ENCODE measurements at places on chromosomes 11 and 22.
A peak's percentile ranks its signal among the peaks of the same experiment; 100 is the strongest.

DNA sequence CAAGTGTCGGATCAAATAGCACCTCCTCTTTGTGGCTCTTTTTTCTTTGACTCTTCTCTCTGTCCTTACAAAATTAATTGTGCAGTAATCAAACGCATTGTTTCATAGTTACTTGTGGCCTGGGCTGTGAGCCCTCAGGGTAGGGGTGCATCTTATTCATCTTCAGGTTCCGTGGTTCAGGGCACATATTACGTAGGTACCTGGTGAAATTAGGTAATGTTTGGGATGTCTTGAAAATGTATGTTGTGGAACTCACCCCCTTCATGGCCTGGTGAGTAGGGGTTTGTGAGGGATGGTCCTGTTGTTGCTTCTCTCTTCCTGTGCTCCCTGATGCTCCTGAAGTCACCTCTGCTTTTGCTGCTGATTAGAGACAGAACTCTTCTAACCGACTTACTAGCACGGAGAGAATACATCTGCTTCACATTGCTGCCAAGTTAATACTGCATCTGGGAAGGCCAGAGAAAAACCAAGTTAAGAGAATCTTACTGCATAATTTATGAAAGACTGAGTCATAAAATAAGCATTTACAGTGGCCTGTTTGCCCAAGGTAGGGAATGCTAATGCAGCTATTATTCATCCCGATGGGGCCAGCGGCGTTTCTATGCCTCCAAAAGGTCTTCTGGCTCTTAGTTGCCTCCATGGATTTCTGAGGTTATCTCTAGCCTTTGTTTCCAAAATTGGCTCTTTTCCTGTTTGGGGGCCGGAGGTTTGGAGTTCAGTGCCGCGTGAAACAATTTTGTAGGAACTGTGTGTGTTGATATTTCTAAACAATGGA is 66.9 kb downstream of the TBC1D22A start:
- no peak for DNase-seq

DNA sequence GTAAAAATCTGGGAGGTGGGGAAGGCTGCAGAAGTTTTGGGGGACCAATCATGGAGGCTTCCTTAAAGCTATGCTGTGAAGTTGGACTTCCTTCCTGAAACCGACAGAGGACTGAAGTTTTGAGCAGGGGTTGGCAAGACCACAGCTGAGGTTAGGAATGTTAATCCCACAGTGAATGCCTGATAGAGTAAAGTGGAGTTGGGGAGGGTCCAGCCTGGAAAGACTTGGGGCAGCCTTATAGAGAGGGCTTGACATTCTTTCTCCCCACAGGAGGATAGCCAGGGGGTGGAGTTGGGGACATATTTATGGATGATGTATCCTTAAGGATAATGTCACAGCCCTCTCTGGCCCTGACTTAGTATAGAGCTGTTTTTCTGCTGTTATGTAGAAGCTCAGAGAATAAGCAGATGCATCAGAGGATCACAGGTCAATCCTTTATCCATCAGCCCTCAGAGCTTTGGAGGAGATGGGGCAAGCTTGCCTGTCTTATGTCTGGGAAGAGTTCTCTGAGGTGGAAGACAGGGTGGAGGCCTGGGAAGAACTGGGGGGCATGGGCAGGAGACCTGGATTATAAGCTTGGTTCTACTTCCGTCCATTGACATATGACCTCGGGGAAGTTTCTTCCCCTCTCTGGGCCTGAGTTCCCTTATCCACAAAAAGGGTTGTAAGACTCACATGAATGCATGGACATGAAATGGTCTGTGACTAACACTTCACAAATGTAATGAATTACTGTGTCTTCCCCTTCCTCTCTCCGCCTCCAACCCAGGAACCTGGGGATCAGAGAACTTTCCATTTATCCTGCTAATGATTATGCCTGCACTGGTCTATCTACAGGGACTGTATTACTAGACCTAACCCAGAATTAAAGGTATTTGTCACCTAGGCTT is 317.8 kb downstream of the MIAT start:
- no peak for DNase-seq

DNA sequence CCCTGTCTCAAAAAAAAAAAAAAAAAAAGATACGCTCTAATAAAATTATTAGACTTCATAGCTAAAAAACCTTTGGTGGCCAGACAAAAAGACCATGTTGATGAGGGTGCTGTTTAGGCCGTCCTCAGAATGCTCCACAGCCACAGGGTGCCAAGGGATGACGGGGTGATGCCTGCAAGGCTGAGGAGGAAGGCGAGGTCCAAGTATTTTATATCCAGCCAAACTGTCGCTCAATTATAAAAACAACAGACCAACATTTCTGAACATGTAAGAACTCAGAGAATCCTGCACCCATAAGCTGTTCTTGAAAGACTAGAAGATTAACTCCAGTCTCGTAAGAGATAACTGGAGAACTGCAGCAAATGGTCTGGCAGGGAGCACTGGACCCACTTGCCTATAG is 29.2 kb downstream of the TBX1 start:
- no peak for DNase-seq

DNA sequence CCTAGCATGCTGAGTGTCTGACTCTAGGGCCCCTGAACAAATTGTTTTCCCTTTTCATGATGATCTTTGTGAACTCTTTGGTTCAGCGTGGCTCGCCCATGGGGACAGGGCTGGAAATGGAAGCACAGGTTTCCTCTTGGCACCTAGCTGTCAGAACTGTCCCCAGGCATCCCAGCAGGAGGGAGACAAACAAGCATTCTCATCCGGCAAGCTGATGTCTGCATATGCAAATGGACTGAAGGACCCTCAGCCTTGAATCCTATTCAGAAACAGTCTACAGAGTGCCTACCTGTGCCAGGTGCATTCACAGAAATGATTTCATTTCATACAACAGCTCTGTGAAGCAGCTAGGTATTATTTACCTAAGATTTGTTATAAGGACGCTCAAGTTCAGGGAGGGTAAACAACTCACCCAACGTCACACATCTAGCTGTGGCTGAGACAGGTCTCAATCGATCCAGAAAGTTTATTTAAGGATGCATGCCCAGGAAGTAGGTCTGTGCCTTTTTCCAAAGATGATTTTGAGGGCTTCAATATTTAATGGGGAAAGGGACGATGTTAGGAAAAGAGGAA is 176.4 kb downstream of the KIRREL3 start:
- DNase-seq: no peak

- no peak for DNase-seq
Measured at GRCh38 chr22:19497245-19497644, 17.5 kb downstream of the CDC45 start.

- DNase-seq: no peak
Measured at GRCh38 chr11:12554122-12554521, 120.1 kb upstream of the TEAD1 start.

DNA sequence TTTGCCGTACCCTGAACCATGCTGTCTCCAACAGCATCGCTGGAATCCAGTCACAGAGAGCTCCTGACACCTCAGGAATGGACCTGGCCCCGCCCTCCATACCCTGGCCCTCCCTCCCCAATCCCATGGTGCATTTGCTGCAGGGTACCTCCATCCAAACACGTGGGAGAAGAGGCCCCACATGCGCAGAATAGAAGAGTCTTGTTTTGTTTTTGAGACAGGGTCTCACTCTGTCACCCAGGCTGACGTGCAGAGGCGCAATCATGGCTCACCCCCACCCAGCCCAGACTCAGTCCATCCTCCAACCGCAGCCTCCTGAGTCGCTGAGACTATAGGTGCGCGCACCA is 2.3 kb upstream of the PNPLA2 start:
- no peak for DNase-seq

DNA sequence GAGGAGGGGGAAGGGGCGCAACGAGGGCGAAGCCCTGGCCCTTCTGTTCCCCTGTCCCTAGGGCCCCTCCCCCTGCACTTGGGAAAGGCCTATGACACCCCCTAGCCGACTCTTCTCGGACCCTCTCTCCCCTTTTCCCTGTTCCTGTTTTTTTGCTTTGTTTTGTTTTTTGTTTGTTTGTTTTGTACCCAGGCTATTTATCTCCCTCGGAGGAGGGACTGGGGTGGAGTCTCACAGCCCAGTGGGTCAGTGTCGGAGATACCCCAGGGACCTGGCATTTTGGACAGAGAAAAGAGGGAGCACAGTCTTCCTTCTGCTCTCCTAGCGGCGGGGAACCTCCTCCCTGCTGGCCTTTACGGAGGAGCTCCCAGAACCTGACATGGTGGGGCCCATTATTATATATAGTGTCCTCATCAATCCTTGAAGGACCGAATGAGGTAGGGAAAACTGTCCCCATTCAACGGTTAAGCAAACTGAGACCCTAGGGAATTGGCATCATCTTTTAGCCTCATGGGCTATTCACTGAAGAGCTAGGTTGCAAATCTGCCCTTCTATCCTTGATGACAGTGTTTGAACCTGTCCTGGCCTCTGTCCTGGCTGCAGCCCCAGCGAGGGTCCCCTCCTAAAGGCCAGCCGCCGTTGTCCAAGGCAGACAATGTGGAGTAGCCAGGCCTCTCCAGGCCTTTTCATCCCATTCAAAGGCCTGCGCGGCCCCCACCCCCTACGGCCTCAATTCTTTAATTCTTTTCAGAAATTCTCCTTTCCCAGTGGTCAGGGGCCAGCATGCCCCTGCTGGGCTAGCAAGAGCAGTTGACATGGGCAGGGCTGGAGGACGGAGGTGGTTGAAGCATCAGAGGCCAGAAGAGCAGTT is 911 bp downstream of the EMID1 start:
- DNase-seq: no peak

GRCh38 chr22:36855478-36855877 is 5.3 kb upstream of the NCF4 start:
- no peak for DNase-seq

GRCh38 chr11:122707901-122708300 is 52.4 kb downstream of the UBASH3B start:
- no peak for DNase-seq

GRCh38 chr11:114036147-114036811 is 23.2 kb upstream of the ZBTB16 start:
- DNase-seq: peak; percentile 44

GRCh38 chr11:94740083-94741021 is 27.8 kb upstream of the AMOTL1 start:
- DNase-seq: no peak

DNA sequence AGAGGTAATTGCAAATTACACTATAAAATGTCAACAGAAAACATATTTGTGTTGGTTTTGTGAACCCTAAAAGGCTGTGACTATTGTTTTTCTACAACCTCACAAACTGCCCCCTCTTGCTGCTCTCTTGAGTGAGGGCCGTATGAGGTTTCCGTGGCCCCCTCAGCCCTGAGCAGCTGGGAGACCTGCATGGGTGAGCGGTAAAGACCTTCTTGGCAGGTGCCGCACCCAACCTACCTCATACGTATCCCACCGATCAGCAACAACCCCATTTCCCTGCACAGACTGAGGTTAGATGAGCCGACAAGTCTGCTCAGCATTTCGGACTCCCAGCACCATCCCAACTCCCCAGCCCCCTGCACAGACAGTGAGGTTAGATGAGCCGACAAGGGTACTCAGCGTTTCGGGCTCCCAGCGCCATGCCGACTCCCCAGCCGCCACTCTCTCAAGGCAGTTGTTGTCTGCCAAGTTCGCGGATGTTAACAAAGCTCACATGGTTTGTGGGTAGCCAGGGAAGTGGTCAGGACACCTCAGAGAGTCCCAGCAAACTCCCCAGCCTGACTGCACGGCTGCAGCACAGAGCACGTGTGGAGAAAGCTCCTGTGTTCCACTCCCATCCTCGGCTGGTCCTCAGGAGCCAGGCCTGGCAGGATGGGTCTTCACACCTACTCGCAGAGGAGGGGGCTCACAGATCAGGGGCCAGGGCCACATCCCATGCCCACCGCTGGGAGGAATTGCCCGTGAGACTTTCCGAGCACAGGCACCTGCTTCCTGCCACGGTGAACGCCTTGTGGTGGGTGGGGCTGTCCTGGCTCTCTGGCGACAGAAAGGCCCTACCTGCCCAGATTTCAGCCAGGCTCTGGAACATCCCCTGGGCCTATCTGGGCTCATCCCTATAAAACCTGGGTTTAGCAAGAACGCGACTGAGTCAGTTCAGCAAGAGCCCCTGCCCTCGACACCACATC is 502.9 kb downstream of the BRD1 start:
- no peak for DNase-seq

DNA sequence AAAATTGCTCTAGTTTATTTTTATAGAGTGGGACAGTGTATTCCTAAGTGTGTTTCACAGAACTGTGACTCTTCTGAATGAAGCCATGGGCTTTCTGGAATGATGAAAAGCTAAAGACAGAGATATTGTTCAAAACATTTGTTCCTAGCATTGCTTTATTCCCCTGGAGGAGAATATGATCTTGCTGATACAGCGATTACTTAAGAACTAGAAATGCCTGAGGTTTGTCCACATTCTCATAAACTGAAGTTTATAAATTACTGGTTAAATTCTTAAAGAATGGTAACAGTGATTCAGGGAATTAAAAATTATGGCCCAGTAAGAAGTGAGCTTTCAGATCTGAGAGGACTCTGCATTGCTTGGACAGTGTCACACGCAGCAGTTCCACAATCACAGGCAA is 690.3 kb downstream of the FAM181B start:
- DNase-seq: no peak

GRCh38 chr11:95706974-95707387 is 82.6 kb downstream of the FAM76B start:
- DNase-seq: no peak

GRCh38 chr11:95241681-95242081 is 10.7 kb upstream of the SESN3 start:
- DNase-seq: no peak

DNA sequence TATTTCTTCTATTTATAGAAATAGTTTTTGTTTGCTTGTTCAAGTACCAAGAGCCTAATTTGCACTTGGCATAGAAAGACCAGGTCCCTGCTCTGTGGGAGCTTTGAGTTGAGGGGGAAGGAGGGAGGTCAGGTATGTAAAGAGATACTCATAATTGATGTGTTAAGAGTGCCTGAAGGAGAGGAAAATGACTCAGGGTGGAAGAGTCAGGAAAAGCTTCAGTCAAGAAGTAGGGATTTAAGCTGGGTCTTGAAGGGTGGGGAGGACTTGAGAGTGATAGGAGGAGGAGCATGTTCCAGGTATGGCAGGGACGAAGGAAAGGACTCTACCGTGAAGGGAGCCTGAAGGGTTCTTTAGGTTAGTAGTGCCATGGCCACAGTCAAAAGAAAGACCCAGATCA is 9.0 kb downstream of the RBX1 start:
- DNase-seq: no peak

- no peak for DNase-seq
Measured at GRCh38 chr11:68976095-68976494, 4.7 kb downstream of the MRGPRD start.

DNA sequence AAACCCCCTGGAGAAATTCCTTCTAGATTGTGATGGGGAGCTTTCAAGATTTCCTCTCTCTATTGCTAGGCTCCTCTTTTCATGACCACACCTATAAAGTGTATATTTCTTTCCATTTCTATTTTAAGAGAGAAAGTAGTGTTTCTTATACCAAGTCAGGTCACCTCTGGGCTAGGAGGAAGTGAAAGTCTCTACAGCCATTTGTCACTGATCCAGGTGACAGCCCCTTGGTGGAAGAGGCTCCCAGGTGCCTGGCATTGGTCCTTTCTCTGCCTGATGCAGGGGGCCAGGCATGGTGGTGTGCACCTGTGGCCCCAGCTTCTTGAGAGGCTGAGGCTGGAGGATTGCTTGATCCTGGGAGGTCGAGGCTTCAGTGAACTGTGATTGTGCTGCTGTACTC is 64.7 kb downstream of the DHCR7 start:
- no peak for DNase-seq

GRCh38 chr11:76564364-76564763 is 106.2 kb downstream of the LRRC32 start:
- no peak for DNase-seq

GRCh38 chr11:116073854-116074837 is 569.9 kb upstream of the CADM1 start:
- DNase-seq: no peak

All from activated T-cell treated with anti-CD3 and anti-CD28 coated beads, Interleukin-2, amount 50 U/mL, for 4 hours (primary cell).